ENCODE measurements at places on chromosomes 7 and 10. TPM values are rescaled to one million over a fixed set of nuclear protein-coding genes. Genes with fewer than 3 reads are reported as not detected.

DNA sequence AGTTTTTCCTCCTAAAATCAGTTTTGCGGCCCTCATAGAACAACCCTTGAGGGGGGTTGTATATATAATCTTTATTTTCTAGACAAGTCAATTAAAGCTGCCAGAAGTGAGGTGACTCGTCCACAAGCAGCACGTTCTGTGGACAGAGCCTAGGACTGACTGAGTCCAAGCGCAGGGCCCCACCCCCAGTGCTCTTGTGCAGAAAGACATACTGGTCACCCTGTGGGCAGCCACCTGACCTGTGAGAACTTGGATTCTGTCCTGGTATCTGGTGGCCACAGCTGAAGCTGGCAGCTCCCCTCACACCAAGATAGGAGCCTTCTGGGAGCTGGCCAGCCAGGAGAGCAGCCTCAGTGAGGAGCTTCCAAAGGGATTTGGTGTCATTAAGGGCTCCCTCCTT lies 89.3 kb downstream of the GRK5 start:
- H3K27me3 ChIP-seq, result no peaks in the 10 kb centered on the region
- peaks cover 2% of the 10 kb centered on the region for H3K4me1 ChIP-seq
- no peak overlapping the region for H3K27ac ChIP-seq
- H3K36me3 ChIP-seq, result no peaks in the 10 kb centered on the region
- DNase-seq, result no peak
- H3K4me3 ChIP-seq, result no peak overlapping the region

The EVX1 gene
- 2.5 TPM for total RNA-seq

- H3K36me3 ChIP-seq, result no peaks in the 10 kb centered on the region
- no peaks in the 10 kb centered on the region for H3K27me3 ChIP-seq
- H3K27ac ChIP-seq, result no peak overlapping the region
- H3K4me3 ChIP-seq, result no peak overlapping the region
- DNase-seq, result no peak
- H3K4me1 ChIP-seq, result no peaks in the 10 kb centered on the region
Observed at GRCh38 chr10:25159591-25159990, 15.2 kb upstream of the GPR158 start.

The TTYH3 gene
- total RNA-seq, result 33.9 TPM

The AKR1C4 gene
- total RNA-seq, result not detected

DNA sequence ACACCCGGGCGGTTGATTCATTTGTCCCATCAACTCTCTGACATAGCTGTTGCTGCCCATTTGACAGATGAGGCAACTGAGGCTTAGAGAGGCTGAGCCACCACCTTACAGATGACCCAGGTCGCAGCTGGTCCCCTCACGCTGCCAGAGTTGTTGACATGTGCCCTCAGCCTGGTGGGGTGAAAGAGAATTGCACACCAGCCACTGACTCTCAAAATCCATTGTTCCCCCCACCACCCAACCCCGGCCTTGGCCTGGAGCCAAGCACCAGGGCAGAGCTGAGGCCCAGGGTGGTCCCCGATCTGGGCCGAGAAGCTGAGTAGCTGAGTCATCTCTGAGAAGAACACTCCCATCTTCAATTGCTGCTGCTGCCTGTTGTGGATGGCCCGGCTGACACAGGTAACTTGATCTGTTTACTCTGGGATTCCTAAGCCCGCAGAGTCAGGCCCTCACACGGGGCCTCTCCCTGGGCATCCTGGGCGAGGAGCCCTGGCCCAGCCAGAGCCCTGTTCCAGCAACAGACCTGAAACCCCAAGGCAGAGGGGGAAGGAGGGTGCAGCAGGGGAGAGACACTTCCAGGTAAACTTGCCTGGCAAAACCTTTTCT lies 27.5 kb downstream of the PVRIG start:
- H3K27ac ChIP-seq, result no peak overlapping the region
- no peaks in the 10 kb centered on the region for H3K27me3 ChIP-seq
- no peak for DNase-seq
- peaks cover 18% of the 10 kb centered on the region for H3K4me1 ChIP-seq

Data from vagina (tissue), 2 donors.